ENCODE measurements at places on chromosomes 2 and 18.

DNA sequence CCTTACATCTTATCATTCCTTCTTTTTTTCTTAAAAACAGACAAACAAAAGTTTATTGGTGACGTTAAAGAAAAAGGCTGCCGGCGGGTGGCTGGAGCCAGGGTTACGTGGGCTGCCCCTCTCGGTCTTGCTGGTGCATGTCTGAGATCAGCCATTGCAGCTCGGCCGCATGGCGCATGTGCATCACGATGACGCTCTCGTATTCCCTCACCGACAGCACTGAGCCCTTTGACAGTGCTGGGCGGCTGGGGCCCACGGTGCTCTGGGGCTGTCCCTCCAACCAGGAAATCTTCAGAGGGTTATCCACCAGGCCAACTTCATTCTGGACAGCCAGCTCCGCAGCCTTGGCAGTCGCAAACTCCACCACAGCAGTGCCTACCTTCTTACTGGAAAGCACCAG, 1081.8 kb upstream of the TMEFF2 start:
- DNase-seq, result no peak

DNA sequence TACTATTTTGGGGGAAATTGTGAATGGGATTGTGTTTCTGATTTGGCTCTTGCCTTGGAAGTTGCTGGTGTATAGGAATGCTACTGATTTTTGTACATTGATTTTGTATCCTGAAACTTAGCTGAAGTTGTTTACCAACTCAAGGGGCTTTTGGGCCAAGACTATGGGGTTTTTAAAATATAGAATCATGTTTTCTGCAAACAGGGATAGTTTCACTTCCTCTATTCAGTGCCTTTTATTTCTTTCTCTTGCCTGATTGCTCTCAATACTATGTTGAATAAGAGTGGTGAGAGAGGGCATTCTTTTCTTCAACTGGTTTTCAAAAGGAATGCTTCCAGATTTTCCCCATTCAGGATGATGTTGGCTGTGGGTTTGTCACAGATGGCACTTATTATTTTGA, 1383.8 kb upstream of the ACVR2A start:
- no peak for DNase-seq

- DNase-seq, result no peak
Observed at GRCh38 chr2:47715552-47715951, 67.4 kb upstream of the MSH6 start.

DNA sequence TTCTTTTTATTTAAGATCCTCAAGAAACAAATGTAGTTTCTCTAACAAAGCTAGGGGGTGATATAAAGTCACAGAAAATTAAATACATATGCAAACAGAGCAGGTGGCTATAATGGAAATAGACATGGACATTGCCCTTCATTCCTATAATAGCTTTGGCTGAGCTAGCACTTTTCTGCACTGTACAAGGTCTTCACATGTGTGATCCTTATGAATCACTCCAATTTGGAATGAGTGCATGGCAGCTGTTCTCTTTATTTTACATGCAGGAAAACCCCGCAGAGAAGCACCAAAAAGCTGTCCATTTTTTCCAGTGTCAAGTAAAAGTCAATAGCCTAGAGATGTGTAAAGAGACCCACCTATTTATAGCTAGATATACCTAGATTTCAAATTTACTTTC, 747.4 kb upstream of the SLC8A1 start:
- no peak for DNase-seq

- no peak for DNase-seq
Observed at GRCh38 chr2:62854600-62855514, 149.3 kb downstream of the EHBP1 start.

DNA sequence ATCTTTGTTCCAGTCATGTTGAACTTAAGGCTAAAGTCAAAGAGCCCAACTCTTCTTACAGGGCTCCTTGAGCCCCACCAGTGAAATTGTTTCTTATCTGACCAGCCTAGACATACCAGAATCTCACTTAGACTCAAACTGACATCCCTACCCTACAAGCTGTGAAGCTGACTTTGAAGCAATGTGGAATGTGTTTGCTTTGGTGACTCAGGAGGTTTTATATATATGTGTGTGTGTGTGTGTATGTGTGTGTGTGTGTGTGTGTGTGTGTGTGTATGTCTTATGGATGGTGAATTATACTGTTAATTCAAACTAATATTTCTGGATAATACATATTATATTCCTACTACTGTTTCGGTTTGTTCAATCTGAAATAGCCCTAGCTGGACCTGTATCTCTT, 67.3 kb downstream of the CAMKMT start:
- no peak for DNase-seq

DNA sequence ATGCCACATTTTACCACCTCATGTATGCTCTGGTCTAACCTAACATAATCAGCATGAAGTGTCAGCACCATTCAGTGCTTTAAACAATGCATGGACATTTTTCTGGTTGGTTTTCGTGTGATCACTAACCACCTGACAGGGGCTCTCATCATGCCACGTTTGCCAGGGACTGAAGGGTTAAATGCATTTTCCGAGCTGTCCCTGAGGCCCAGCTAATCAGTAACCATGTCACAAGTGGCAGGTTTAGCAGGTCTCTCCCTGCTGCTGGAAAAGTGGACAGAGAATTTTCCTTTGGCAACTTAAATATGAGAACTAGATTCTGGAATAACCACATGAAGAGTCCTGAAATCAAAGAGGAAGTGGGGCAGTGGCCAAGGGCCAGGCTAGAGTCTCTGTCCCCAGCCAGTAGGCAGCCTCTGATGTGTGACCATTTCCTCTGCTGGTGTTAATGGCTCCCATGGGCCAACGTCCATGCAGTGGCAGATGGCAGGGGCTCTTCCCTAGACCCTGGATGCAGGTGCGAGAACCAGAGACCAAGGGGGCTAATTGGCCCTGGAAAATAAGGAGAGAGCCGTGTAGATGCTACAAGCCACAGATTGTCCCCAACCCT, 69.5 kb downstream of the TPGS2 start:
- no peak for DNase-seq

GRCh38 chr2:234257859-234258561, 207.5 kb downstream of the SPP2 start:
- DNase-seq, result no peak

GRCh38 chr2:82120654-82121053, 1816.1 kb upstream of the LRRTM1 start:
- DNase-seq, result no peak

DNA sequence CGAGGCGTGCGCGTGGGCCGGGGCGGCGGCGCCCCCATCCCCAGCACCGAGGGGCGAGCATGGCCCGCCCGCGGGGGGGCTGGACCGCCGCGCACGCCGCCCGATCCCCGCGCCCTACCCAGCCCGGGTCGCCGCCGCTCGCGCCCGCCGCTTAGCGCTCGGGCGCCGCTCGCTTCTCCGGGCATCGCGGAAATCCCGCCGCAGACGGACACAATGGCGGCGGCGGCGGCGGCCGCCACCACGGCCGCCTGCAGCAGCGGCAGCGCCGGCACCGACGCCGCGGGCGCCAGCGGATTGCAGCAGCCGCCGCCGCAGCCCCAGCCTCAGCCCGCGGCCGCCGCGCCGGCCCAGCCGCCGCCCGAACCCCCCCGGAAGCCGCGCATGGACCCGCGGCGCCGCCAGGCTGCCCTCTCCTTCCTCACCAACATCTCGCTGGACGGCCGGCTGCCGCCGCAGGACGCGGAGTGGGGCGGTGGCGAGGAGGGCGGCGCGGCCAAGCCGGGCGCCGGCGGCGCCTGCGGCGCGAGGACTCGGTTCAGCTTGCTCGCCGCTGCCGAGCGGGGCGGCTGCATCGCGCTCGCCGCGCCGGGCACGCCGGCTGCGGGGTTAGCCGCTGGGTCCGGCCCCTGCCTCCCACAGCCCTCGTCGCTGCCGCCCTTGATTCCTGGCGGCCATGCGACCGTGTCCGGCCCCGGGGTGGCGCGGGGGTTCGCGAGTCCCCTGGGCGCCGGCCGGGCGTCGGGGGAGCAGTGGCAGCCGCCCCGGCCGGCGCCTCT, 453 bp downstream of the CABLES1 start:
- peak; percentile 19 for DNase-seq

- no peak for DNase-seq
Observed at GRCh38 chr18:56709463-56709862, 58.3 kb downstream of the WDR7 start.

- no peak for DNase-seq
Observed at GRCh38 chr18:35413163-35413511, 36.0 kb upstream of the ZNF396 start.

DNA sequence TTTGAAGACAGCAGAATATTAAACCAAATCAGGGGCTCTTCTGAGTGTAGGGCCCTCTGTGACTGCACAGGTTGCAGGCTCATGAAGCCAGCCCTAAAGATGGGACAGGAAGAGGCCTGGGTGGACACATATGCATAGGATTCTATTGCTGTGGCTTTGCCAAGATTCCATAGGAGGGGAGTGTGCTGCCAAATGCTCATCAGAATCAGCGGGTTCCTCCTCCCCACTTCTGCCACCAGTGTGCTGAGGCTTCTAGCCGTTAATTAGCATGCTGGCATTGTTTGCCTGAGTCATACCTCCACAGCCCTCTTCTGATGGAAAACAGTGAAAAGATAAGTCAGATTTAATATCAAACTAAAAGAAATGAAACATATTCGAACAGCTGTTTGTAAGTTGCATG, 103.9 kb upstream of the TMEFF2 start:
- DNase-seq, result no peak

- DNase-seq, result no peak
Observed at GRCh38 chr2:27689424-27689823, 25.7 kb downstream of the SLC4A1AP start.

GRCh38 chr2:9332136-9332852, 91.0 kb downstream of the ITGB1BP1 start:
- no peak for DNase-seq

DNA sequence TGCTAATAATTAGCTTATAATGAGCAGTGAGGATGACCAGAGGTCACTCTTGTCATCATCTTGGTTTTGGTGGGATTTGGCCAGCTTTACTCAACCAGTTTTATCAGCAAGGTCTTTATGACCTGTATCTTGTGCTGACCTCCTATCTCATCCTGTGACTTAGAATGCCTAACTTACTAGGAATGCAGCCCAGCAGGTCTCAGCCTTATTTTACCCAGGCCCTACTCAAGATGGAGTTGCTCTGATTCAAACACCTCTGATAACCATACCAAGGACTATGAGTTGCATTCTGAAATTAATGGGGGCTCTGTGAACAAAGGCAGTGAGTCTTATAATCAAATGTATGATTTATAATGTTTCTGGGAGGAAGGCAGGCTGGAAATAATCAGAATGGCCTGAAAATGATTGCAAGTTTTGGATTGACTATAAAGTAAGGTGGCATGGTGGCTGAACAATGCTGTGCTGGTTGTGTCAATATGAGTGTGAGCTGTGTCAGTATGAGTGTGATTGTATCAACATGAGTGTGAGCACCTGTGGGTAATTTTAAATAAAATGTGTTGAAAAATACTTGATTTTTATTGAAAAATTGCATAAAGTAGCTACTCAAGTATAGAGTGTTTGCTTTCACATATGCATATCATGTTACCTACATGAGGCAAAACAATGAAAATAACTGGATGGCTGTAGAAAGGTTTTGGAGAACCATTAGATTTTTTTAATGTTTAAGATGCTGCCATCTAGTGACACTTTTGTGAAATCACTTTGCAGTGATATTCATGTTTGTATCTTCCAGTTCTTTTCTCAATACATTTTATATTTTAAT, 103.0 kb downstream of the KYNU start:
- no peak for DNase-seq

GRCh38 chr2:60549238-60549927, 4.1 kb downstream of the BCL11A start:
- DNase-seq, result no peak

DNA sequence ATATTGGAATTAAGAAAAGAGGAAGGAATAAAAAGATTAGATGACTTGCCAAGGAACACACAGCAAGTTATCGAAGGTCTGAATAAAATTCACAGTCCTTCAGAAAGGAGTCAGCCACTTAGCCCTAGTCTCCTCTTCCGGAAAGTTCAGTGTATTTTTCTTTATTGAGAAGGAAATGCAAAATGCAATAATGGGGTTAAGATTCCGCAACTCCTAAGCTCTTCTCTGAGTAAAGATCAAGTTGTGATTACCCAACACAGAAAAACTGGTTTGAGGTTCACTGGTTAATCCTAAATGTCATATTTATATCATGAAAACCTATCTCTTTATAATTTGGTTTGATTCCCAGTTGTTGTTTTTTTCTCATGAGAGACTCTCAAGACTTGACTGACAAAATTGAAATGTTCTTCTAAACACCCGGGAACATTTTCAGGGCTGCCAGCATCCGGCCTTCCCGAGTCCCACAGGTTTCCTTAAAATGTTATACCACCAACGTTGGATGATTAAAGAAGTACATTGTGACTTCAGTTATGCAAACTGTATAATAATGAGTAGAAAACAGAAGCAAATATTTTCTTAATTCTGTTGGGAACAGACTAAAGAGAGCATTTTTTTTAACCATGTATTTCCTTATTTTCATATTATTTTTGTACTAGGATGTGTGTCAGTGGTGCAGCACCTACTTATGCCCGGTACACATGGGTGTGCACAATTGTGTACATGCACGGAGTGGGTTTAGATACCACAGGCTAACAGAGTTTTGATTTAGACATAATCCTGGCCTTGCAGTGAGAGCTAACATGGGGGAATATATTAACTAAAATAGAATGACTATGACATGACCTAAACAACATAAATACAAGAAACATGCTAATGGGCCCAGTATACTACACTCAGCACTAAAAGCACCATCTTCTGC, 100.2 kb downstream of the STK39 start:
- DNase-seq, result no peak

- no peak for DNase-seq
Observed at GRCh38 chr2:207871506-207871905, 101.8 kb upstream of the FZD5 start.

DNA sequence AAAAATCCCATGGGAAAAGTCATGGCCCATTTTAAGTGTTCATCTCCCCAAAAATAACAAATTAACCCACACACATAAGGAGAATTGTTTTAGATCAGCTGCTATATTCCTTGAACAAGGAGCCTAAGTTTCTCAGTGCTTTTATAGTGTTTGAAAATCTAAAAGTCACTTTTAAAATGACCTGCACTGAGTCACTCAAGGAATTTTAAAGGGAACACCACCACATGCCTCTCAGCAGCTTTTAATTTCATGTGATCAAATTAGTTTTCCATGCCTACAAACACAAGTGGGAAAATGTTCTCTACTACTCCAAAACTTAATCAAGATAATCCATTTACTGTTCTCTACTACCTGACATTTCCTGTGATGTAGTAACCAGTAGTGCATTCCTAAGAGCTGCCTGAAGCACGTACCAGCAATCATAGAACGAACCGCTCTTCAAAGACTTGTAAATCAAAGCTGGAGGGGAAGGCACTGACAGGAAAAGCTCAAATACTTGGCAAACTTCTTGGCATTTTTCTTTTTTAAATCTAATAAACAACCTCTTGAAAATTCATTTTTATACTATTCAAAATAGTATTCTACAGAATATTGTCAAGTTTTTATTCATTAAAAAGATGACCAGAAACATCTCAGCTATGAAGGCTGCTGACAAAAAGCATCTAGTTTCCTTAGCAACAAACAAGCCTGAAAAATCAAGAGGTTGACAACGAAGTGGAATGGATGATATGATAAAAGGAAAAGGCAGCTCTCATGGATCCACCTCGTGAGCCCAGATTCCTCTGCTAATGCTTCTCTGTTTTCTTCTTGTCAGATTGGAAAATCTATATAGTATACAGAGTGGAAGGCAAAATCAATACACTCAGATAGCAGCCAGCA, 37.2 kb downstream of the LRPPRC start:
- no peak for DNase-seq

Data from T-helper 17 cell (primary cell).